ENCODE measurements at places on chromosomes 7 and 10.

DNA sequence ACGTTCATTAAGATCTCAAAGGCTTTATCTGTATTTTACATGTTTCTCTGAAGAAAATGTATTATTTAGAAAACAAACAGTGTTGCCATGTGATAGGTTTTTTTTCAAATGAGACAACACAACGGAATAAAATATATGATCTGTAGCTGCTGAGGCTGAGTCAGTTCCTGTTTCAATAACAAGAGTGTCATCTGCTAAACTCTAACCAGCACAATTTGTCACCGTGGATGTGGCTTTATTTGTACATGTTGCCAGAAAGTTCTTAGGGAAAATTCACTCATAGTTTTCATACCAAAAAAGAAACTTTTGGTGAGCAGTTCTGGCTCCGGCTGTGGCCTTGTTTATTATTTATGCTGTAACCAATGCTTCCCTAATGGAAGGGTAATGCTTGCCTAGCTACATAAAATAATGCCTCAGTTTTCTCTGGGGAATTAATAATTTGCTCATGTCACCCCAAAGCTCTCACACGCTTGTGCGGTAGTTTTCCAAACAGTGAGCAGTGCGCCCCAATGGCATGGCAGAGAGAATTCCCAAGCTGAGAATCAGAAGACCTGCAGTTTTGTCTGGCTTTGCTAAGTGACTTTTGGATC, 20.3 kb upstream of the KLF6 start:
- no peak for DNase-seq

- DNase-seq, result no peak
Observed at GRCh38 chr7:48053736-48054135, 18.4 kb downstream of the C7orf57 start.

- no peak for DNase-seq
Observed at GRCh38 chr10:35699848-35700486, 57.9 kb upstream of the FZD8 start.

GRCh38 chr10:115760131-115760530, 512.9 kb downstream of the GFRA1 start:
- DNase-seq, result no peak

DNA sequence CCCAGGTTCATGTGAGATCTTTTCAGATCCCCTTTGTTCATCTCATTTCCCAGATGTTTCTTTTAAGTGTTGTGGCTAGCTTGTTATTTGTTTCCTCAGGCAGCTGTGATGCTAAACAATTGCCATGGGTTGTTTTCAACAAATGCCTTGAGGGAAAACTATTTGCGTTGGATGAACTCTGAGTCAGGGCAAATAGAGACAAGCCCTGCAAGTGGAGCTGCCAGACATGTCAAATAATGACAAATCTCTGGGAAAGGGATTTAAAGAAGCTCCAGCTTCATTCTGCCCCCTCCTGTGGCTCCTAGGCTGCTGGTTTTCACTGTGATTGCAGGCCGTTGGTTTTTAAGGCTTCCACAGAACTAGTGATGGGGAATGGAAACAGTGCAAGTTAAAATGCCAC, 272.4 kb upstream of the SP8 start:
- no peak for DNase-seq

DNA sequence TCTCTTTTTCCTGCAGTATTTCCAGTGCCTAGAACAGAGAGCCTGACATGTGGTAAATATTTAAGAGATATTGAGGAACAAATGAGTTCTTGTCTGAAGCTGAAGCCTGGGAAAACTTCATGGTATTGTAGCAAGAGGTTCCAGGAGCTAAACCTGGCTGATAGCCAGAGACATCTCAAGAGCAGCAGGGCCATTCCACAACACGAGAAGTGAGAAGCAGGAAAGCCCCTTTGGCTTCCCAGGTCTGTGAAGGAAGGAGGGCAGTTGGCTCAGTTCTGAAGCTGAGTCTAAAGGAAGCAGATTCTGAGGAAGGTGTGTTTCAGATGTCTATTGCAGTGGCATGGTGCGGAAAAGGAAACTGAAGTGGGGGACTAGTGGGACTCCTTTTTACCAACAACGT, 63.8 kb upstream of the FAM204A start:
- DNase-seq, result no peak

All from left ventricle myocardium superior (tissue), 1 donor.